ENCODE measurements at places on chromosomes 5 and 9. TPM values are rescaled to one million over a fixed set of nuclear protein-coding genes. Genes with fewer than 3 reads are reported as not detected.
A peak's percentile ranks its signal among the peaks of the same experiment; 100 is the strongest.

GRCh38 chr9:95137587-95138145, 179.8 kb downstream of the FANCC start:
- DNase-seq = no peak

GRCh38 chr5:143695941-143696340, 116.0 kb upstream of the HMHB1 start:
- no peak for DNase-seq

DNA sequence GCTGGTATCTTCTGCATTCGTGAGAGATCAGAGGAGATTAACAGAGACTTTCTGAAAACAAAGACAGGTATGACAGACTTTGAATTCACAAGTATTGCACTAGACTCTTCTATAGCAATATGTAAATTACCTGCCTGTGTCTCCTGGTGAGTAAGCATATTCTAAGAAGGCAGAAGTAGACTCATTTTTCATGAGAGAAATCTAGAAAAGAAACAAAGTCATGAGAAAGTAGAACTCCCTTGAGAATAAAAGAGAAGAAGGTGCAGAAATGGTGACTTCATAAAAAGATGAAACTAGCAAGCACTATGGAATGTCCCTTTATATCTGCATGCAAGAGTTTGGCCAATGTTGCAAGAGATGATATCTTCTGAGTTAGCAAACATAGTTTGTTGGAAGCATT, 419.8 kb downstream of the DMRT2 start:
- no peak for DNase-seq

DNA sequence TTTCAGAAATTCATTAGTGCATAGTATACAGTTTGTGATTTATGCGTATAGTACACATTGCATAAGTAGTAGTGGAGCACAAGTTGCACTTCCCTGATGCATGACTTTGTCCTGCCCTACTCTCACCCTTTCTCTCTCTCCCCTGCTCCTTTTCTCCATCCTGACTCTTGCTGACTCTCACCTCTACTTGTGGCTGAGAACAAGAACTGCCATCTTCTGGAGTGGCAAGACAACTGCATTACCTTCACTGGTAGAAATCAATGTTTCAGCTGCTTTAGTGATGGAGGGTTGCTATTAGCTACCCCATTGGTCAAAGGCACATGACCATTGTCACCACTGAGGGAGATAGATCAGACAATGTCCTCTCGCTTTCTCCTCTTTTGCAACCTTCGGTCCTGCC, 26.9 kb downstream of the SPEF2 start:
- DNase-seq = no peak

DNA sequence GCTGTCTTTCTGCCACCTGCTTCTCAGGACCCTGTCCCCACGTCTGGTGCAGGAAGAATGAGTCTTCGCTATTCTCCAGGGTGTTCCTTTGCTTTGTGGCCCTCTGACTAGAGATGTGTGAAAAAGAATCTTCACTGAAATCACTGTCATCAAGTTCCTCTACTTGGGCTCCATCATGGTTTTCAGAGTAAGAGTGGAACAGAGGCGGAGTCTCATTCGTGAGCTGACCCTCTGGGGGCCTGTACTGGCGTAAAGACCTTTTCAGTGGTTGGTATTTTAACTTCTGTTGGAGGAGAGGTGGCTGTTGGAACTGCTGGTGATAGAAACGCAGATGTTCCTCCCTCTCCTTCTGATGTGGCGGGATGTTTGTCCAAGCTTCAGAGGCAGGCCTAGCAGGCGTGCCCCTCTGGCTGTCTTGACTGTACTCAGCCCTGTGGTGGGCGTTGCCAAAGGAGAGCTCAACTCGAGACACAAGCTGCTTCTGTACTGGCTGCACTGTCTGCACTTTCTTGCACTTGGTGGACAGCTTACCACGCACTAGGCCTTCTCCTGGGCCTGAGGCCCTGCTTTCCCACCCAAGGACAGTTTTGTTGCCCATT, 72.0 kb downstream of the KIF24 start:
- no peak for DNase-seq

PRDM9 gene
- not detected for total RNA-seq

GRCh38 chr9:90921104-90921503, 119.5 kb downstream of the SYK start:
- DNase-seq = peak; percentile 18

DNA sequence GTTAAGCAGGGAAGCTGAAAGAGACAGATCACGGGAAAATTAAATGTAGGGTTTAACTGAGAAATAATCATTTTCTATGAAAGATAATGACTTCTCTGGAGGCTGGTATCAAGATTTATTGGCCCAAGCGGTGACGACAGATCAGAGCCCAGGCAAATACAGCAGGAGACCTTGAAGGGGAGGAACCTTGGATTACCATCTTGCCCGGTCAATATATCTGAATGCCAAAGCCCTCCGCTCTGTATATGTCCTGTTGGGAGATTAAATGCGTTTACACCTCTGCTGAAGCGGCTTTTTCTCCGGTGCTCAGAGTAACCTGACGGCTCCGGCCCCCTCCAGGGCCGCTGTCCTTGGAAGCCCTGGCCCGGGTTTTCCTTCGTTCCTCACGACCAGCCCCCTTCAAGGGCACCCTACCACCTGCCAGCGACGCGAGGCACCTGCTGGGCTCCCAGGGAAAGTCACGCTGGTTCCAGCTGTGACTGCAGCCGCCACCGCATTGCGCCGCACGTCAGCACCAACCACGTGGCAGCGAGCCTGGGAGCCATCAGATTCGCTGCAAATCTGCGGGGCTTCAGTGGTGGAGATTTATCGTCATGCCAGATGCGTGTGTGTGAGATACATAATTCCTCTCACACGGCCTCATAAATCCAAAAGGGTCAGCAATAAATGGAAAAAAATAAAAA, 4.4 kb upstream of the QSOX2 start:
- DNase-seq = no peak

RGS7BP gene
- total RNA-seq = 9.4 TPM

DNA sequence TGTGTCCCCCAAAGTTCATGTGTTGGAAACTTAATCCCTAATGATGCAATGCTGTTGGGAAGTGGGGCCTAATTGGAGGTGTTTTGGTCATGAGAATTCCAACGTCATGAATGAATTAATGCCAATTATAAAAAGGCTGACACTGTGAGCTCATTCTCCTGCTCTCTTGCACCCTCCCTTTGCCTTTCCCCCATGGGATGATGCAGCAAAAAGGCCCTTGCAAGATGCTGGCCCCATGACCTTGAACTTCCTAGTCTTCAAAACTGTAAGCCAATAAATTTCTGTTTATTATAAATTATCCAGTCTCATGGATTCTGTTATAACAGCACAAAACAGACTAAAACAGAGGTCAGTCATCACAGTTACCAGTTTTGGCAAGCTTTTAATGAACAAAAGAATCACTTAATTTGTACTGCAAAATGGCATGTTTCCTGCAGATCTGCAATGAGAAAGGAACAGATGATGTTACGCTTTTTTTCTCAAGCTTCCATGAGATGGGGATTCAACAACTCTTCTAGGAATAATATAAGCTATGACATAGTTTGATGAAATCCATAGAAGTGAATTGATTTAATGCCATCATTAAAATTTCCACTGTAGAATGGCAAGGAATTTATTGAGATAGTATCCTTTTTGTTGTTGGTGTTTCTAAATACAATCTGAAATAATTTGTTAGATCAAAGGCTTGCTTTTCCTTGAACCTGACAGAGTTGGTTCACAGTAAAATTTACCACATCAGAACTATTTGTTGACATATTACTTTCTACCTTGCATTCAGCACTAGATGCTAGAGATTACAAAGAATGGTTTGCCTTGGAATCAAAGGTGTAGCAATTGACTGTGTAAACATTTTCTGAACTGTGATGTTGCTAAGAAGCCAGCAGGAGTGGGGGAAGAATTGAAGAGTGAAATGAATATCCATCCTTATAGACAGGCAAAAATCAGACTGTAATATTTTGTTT, 29.3 kb upstream of the RFK start:
- no peak for DNase-seq

CCDC183 gene
- total RNA-seq = 2.0 TPM

- no peak for DNase-seq
These were observed 163.4 kb upstream of the PUM3 start for GRCh38 chr9:3007326-3007725.

DNA sequence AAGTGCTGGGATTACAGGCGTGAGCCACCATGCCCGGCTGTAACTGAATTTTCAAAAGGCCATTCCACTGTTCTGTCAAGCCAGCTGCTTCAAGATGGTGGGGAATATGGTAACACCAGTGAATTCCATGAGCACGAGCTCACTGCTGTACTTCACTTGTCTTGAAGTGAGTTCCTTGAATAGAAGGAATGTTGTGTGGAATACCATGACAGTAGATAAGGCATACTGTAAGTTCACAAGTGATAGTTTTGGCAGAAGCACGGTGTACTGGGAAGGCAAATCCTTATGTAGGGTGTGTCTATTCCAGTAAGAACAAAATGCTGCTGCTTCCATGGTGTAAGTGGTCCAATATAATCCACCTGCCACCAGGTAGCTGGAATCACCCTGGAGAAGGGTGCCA, 6.6 kb upstream of the PRXL2C start:
- DNase-seq = no peak

CCL27 gene
- 0.41 TPM for total RNA-seq

DNA sequence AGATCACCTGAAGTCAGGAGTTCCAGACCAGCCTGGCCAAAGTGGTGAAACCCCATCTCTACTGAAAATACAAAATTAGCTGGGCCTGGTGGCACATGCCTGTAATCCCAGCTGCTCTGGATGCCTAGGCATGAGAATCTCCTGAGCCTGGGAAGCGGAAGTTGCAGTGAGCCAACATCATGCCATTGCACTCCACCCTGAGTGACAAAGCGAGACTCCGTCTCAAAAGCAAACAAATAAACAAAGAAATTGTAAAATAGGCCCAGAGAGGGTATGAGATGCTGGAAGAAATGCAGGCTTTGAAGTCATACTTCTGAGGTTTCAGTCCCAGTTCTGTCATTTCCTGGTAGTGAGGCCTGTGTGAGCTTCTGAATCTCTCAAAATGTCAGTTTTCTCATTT, 5.3 kb upstream of the ARHGEF37 start:
- DNase-seq = no peak

DNA sequence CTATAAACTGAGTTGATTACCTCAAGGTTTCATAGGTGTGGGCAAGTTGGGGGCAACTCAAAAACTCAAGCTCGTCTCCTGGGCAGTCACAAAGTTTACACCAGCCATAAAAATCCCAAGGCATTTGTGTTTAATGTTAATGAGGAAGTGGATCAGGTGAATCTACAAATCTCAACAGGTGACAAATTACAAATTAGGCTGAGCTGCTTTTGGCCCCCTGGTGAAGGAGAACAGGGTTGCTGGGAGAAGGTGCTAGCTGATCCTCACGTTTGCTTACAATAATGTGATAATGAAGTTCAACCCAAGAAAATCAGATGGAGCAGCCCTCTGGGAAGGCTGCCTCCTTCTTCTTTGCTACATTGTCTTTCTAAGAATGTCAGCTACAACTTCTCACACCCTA, 488.4 kb upstream of the DMAC1 start:
- no peak for DNase-seq

DNA sequence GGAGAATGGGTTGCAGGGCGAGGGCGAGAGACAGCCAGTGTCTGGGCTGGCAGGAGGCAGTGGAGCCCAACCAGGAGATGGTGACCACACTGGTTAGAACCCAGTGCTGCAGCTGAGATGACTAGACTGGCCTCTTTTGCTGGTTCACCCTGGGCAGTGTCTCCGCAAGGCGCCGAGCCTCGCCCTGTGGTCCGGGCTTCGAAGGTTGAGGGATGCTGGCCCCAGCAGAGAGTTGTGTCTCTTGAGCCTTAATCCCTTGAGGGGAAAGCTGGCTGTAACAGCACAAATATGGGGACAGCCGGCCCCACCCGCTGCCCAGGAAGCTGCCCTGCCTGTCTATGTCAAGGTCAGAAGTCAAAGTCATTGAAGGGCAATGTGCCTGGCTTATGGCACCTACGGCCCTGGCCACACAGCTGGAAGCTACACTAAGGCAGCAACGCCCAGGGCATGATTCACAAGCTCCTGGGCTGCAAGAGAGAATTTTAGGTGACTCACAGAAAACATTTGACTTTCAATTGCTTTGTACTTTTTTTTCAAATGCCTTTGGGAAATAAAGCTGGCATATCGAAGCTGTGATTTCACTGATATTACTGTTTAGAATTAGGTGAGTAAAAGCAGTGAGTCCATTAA, 33.3 kb downstream of the NKX2-5 start:
- DNase-seq = no peak

DNA sequence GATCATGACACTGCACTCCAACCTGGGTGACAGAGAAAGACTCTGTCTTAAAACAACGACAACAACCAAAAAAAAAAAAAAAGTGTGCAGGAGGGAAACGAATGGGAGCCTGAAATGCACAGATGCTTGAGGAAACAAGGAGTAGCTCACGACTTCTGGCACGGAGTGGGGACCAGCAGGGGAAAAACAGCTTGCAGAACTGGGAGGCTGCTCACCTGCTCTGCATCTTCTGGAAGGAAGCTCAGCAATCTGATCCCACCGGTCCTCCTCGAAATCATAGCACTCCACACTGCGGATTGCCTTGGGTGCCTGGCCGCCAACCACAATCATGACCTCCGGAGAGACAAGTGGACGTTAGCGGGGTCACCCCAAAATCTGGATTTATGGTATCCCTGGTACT, 96.2 kb downstream of the KLHL3 start:
- DNase-seq = no peak

All from frontal cortex (tissue), 4 donors.